ENCODE measurements at places on chromosomes 4 and X.
A peak's percentile ranks its signal among the peaks of the same experiment; 100 is the strongest.

DNA sequence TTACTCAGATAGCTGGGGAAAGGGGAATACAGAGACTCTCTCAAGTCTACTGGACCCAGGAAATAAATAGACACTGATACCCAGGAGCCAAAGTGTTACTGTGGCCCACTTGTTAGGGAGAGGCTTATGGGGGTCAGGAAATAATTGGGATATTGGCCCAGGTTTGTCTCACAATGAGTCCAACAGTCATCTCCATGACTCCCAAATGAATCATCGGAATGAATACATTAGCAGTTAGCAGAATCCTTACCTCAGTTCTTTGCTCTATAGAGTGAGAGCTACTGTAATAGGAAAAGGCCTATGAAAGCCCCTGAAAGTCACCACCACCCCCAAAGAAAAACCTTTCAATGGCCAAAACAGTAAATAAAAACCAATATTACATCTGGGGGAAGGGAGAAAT is 42.4 kb upstream of the ARHGEF6 start:
- DNase-seq, result no peak

GRCh38 chr4:184769141-184769765 is 35.4 kb upstream of the CENPU start:
- DNase-seq, result no peak

DNA sequence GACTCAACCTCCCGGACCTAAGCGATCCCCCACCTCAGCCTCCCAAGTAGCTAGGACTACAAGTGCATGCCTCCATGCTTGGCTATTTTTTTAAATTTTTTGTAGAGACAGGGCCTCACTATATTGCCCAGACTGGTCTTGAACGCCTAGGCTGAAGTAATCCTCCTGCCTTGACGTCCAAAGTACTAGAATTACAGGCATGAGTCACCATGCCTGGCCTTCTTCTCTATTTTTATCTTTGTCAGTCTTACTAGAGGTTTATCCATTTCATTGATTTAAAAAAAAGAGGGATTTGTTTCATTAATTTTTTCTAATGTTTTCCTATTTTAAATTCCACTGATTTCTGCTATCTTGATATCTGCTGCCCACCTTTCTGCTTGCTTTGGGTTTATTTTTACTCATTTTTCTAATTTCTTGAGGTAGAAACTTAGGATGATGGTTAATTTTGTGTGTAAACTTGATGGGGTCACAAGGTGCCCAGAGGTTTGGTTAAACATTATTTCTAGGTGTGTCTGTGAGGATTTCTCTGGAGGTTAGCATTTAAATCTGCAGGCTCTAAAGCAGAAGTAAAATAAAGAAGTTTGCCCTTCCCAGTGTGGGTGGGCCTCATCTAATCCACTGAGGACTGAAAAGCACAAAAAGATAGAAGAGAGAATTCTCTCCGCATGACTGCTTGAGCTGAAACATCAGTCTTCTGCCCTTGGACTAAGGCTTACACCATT is 116.2 kb upstream of the DCLK2 start:
- DNase-seq, result no peak

GRCh38 chrX:9466124-9466495 is 1.3 kb downstream of the TBL1X start:
- peak; percentile 41 for DNase-seq

GRCh38 chr4:180809439-180809838 is 1433.8 kb upstream of the TENM3 start:
- DNase-seq, result no peak

DNA sequence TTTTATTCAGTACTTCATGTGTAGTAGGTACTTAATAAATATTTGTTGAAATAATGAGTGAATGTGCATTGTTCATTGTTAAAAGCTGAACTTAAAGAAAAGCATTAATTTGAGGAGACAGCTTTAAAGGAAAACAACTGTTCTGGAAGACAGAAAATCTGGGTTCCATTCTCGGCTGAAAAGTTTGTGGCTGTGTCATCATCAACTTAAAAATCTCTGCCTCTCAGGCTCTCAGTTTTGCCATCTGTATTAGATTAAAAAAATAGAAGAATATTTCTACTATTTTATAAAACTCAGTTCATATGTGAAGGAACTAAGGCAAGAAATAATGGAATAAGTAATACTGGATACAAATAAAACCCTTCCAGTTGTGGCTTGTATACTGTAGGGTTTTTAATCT is 62.5 kb downstream of the FSTL5 start:
- no peak for DNase-seq

DNA sequence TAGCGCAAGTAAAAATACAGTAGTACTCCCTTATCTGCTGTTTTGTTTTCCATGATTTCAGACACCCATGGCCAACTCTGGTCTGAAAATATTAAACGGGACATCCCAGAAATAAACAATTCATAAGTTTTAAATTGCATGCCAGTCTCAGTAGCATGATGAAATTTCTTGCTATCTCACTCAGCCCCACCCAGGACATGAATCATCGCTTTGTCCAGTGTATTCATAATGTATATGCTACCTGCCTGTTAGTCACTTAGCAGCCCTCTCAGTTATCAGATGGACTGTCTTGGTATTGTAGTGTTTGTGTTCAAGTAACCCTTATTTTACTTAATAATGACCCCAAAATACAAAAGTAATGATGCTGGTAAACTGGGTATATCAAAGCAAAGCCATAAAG is 158.2 kb upstream of the DDIT4L start:
- no peak for DNase-seq

- no peak for DNase-seq
These were observed 46.8 kb upstream of the GPR78 start for GRCh38 chr4:8533274-8533865.

DNA sequence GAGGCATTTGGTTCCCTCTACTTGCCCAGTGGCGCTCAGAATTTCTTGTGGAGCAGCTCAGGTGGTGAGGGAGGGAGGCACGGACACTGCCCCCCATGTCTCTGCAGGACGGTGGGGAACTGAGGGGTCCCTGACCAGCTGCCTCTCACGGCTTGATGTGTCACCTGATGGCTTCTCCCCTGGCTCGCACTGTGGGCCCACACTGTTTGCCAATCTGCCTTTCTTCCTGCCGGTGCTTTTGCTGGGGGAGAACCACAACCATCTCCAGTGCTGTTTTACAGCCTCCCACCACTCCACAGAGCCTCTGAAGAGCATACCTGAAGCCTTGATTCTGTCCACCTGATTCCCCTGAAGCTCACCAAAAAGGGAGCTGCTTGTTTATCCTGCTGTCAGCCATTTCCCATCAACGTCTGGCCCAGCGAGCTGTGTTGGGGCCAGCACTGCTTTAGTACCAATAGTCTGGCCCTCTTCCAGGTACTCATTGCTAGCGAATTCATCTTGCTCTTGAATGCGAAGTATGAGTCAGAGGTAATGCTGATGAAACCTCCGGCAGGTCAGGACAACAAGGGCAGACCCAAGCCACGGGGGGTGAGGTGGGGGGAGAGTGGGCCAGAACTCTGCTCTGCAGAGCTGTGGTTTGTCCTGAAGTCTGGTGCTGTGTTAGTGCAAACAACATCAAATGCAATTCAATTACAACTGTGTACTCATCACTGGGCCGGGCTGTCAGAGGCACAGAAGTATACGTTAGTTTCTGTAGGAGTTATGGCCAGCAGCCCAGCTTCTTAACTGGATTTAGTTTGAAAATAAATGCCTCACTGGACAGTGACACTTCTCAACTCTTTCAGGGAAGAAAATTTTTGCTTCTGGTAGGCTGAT is 208.3 kb upstream of the JADE1 start:
- no peak for DNase-seq

DNA sequence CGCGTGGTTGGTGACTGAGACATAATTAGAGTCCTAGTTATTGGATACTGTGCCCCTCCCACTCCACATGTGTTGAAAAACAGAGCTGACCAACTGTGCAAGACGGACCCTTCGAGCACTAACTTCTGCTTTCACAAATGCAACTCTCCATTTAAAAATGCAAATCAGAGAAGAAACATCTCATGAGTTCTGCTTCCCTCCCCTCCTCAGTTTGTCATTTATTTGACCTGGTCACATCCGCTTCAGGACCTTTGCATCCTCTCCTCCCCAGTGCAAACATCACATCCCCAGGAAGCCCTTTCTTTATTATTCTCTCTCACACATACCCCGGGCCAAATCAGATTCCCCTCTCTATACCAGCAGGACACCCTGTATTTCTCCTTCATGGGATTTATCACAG is 38.1 kb upstream of the NOCT start:
- DNase-seq, result no peak

GRCh38 chrX:101377547-101377946 is 8.4 kb downstream of the BTK start:
- no peak for DNase-seq

DNA sequence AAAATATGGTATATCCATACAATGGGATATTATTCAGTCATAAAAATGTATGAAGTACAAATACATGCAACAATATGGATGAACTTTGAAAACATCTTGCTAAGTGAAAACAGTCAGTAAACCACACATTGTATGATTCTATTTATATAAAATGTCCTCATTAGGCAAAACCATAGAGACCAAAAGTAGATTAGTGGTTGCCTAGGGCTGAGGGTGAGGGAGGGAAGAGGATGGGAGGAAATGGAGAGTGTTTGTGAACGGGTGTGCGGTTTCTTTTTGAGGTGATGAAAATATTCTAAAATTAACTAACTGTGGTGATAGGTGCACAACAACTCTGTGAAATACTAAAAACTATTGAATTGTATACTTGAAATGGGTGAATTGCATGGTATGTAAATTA is 29.6 kb downstream of the TEX11 start:
- DNase-seq, result peak; percentile 39

DNA sequence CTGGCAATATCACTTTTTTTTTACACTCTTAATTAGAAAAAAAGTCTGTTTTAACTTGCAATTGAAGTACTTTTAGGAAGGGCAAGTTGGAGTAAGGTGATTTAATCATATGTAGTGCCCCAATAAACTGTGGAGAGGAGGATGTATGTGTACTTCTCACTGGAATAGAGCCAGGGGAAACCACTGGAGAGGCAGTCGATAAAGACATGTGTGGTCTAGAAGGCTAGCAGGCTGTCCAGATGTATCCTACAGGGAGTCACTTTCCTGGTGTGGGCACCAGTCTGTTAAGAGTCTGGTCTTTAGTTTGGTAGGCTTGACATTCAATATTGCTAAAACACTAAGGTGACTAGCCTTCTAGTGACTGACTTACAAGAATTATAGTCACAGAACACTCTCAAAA is 9.6 kb upstream of the SGMS2 start:
- DNase-seq, result no peak

GRCh38 chrX:45056428-45057145 is 144.1 kb downstream of the DIPK2B start:
- DNase-seq, result no peak

DNA sequence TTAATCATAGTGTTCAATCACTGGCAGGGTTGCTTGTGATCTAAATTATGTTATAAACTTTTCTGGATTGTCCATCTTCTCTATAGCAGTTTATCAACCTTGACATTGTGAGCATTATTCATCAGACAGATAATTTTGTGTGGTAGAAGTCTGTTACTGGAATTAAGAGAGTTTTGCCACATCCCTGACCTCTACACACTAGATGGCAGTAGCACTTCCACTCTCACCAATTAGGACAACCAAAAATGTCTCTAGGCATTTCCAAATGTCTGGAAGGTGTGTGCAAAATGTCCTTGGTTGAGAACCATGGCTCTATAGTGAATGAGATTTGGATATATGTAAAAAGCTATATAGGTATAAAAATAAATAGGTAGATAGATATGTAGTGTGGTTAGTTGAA is 324.1 kb upstream of the FAM47C start:
- no peak for DNase-seq

DNA sequence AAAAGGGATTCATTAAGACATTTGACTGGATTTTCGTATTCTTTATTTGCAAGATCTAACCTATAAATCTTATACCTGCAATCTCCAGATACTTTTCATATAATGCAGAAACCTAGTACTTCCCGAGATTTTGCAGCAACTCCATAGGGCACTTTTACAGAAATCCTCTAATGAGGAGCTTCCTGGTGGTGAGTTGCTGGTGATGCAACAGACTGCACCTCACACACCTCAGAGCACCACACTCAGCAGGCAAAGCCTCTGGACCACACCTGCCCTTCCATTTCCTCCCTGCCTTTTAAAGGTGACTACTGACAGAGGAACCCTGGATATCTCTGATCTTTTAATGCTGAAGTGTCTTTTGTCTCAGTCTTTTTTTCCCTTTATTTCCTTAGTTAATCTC is 289.4 kb downstream of the TRAM1L1 start:
- DNase-seq, result no peak

DNA sequence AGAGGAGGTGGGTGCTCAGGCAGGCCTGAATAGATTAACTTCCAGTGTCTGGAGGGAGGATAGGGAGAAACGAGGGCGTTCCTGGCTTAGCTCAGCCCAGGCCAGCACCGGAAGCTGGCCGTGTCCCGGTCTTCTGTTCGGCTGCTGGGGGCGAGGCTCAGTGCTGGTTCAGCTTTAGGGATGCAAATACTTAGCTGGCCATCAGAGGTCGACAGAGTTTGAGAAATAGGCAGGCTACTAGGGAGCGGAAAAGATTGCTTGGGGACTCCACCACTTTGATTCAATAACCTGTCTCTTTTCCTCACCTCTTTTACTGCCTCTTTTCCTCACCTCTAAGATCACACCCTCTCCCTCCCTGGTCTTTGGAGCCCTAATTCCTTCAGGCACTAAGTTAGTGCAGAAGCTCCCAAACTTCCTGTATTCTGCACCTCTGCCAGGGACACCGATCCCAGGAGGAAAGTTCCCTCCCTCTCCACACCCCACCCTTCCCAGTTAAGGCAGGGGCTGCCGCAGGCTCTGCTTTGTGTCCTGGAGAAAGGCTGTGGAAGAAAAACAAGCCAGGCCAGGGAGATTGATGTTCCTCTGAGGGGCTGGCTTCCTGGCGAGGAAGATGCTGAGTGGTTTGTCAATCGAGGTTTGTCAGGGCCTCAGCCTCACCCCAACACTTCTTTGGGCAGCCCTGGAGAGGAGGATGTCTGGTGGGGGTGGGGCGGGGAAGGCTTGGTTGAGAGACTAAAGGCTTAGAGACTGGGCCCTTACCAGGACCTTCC is 6.0 kb upstream of the EFNB1 start:
- no peak for DNase-seq

DNA sequence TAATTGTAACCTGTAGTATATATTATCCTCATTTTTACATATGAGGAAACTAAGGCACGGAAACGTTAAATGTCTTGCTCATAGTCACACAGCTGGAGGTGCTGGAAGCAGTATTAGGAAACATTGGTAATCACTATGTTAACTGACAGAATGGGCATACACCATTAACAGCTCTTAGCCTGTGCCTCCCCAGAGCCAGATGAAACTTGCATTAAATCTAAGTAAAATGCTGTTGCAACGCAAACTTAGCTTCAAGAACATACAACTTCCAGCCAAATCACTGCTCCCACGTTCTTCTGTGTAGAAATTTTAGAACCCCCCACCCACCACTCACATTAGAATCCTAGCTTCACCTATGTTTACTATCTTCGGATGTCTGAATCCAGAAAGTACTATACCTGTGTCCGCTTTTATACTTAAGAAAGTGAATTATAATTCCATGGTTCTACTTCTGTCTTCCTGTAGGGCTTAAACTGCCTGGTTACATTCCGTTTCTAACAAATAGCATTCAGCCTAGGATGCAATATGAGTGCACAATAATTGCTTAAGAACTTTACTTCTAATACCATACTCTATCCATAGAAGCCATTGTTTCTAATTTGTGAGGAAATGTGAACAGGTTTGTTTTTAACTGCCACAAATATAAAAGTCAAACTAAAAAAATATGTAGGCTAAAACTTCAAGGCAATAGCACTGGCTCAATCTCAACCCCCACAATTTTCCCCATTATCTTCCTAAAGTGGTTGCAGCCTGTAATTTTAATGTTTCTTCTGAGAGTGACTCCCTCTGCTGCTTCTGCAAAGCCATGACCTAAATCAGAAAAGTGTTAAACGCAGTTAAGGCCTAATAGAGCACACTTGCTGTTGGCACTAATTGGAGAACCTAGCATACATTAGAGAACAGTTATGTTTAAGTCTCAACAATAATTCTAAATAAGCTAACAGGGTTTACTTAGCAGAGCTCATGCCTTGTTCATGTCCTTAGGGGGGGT is 4.4 kb downstream of the UNC5C start:
- DNase-seq, result no peak
